ENCODE measurements at places on chromosomes 5 and 9.

- DNase-seq: peak; percentile 24
Observed at GRCh38 chr9:133119846-133120500, 1.1 kb downstream of the RALGDS start.

GRCh38 chr9:116767219-116767618 lies 80.1 kb downstream of the TRIM32 start:
- DNase-seq: peak; percentile 40

GRCh38 chr9:125646217-125646616 lies 60.8 kb downstream of the MAPKAP1 start:
- DNase-seq: no peak

- no peak for DNase-seq
Observed at GRCh38 chr5:67431191-67431590, 234.6 kb upstream of the CD180 start.

GRCh38 chr9:91489361-91489899 lies 65.8 kb upstream of the NFIL3 start:
- no peak for DNase-seq

GRCh38 chr9:137009938-137010732 lies 13.8 kb upstream of the CLIC3 start:
- no peak for DNase-seq

- DNase-seq: peak; percentile 20
Observed at GRCh38 chr5:6158974-6159831, 219.1 kb downstream of the MED10 start.

GRCh38 chr5:77218263-77218662 lies 7.8 kb downstream of the PDE8B start:
- DNase-seq: no peak

DNA sequence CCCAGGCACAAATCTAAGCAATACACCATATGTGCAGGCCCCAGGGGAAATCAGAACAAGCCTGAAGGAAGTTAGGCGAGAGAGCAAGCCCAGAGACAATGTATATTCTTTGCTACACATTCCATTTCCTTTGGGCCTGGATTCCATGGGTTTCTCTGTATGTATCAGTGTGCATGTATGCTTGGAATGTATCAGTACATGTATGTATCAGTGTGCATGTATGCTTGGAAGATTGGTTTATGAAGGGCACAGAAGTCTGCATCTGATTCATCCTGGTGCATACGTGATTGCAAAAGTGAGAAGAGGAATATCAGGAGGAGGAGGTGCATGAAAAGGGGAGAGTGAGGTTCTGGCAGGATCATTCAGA lies 232.6 kb upstream of the ANKRD55 start:
- no peak for DNase-seq

GRCh38 chr9:71743217-71743705 lies 25.1 kb downstream of the CEMIP2 start:
- no peak for DNase-seq

DNA sequence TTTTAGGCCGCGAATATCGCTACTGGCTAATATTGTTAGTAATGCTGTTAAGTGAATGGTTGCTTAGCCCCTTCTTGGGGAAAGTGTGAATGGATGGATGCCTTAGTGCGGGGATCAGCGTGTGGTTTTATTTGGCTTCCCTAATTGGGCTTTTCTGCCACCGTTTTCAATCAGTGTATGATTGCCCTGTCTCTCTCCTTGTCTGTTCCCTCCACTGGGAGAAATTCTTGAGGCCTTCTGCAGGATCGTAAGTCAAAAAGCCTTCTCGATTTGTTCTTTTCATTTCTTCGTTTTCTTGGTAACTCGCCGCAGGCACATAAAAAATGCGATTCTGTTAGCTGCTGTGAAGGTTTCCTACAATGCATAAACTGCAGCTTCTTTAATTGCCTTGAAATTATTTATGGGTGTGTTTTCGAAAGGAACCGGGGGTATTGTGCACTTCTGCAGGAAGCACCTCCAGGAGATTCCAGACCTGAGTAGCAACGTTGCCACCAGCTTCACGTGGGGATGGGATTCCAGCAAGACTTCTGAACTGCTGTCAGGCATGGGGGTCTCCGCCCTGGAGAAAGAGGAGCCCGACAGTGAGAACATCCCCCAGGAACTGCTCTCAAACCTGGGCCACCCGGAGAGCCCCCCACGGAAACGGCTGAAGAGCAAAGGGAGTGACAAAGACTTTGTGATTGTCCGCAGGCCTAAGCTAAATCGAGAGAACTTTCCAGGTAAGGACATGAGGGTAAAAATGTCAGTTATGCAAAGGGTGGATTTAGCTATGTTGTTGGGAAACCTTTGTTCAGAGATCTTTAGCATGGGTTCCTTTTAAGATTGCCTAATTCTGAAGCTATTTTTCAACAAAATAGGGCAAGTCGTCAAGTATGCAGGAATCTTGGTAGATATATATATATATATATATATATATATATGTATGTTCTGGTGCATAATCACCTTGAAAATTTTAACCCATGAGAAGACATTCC lies 700 bp downstream of the SKP2 start:
- no peak for DNase-seq

DNA sequence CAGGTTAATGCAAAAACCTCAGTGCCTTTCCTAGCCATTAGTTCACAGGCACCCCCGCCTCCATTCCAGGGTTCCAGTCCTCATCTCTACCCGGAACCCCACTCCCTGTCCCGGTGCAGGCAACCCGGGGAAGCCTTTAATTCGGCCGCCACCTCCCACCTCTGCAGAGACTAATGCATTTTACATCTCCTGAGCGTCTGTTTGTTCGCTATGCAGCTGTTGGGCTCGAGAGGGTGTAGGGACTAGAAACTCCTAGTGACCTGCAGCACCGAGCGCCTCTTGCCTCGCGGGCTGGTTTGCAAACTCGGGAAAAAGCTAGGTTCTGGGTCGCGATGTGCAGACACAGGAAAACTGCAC lies 3.6 kb downstream of the GDNF start:
- no peak for DNase-seq

DNA sequence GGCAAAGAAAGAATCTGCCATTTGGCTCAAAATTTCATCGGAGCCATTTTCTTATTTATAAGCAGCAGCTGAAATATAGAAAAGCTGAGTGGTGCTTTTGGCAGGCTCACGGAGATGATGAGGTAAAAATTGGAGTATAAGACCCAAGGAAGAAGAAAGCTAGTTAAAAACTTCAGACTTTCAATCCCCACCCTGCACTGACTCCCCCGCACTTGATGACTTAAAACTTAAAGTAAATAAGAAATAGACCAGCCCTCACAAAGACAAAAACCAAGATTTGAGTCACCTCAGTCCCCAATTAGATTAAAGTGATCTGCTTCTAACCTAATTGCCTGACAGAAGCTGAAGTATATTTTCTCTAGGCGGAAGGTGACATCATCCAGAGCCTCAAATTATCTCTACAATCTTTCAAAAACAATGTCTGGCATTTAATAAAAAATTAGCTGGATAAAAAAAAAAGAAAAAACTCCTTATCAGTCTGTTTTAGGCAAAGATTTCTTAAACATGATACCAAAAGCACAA lies 124.0 kb upstream of the PJA2 start:
- DNase-seq: no peak

- DNase-seq: no peak
Observed at GRCh38 chr5:134997015-134997414, 29.3 kb downstream of the CATSPER3 start.

DNA sequence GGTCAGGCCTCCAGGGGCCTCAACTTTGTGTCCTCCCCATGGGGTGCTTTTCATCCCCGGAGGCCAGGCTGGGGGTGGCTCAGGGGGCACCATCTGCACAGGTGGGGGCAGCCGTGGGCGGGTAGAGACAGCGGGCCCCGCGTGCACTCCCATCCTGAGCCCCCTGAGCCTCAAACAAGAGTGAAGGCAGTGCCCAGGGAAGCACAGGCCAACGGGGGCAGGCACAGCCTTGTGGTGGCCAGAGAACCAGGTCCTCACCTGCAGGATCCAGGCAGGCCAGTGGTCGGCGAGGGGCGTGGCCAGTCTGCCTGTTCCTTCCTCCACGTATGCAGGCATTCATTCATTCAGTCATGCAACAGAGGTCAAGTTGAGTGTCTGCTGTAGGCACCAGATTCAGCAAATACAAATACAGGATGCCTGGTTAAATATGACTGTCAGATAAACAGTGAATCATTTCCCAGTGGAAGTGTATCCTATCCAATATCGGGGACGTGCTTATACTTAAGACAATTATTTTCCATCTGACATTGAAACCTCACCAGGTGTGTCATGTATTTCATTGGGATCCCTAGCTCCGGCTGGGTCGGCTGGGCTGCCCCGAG lies 22.3 kb downstream of the KCNT1 start:
- no peak for DNase-seq

DNA sequence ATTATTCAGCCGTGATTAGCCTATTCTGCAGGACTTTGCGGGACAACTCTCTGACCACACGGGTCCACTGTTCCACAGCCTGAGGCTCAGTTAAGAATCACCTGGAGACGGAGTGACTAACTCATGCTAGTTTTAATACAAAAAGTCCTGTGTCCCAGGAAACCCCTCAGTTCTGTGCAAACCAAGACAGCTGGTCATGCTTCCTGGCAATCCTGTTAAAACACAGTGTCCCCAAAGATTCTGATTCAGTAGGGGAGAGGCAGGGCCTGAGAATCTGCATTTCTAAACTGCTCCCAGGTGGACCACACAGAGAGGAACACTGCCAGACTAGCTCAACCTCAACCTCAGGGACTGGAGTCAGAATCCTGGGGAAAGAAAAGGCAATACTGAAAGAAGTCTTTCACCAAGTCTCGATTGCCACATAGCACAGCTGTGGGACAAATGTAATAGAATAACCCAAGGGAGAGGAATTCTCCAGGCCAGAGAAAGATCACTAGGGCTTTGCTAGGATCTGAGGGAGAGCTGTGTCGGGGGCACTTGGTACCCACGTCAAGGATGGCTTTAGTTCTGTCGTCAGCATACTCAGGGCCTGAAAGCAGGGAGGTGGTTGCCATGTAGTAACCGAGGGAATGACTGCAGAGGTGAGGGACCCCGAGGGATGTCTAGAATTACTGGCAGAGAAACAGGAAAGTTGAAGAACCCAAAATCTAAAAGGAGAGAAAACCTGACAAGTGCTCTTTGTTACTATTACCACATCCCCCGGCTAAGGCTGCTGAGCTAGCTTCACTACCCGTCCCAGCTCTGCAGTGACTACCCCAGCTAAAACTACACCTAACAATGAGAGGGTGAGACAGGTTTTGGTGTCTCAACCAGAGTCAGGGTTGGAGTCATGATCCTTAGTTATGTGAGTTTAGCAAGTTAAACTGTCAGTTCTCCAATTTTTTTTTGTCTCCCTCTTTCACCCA lies 8.6 kb downstream of the SUSD1 start:
- DNase-seq: no peak

DNA sequence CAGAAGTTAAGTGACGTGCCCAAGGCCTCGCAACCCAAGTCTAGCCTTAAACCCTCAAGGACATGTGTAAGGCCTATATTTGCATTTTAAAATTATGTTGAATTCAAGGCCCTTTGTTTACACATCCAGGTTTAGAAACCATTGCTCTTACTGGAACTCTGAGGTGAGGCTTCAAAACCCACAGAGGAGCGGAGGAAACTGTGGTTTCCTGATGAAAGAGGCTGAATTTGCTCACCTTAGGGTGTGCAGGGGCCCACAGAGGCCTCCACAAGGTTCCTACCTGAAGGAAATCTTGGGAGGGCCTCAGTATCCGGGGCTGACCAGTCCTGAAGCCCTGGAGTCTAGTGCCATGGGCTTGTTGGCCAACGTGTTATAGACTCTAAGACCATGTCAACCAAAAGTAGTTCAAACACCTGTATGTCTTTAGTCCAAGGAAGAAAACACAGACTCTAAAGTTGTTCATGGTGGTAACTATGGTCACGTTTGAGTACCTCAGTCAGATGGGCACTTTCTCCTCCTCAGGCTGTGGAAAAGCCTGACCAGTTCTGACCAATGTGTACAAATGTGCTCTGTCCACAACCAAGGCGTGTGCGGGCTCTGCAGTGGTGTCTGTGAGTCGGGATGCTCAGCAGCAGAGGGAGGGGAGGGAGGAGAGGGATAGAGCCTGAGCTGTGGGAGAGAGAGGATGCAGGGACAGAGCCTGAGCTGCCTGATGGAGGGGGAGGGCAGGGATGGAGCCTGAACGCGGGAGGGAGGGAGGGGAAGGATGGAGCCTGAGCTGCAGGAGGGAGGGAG lies 124.6 kb upstream of the ERCC6L2 start:
- no peak for DNase-seq

- no peak for DNase-seq
Observed at GRCh38 chr5:99029172-99029571, 100.4 kb upstream of the CHD1 start.

- no peak for DNase-seq
Observed at GRCh38 chr9:114114364-114114763, 15.3 kb upstream of the KIF12 start.

- peak; percentile 28 for DNase-seq
Observed at GRCh38 chr5:173329491-173330337, 1.5 kb upstream of the STC2 start.

GRCh38 chr5:35884773-35885172 lies 28.1 kb downstream of the IL7R start:
- DNase-seq: no peak

DNA sequence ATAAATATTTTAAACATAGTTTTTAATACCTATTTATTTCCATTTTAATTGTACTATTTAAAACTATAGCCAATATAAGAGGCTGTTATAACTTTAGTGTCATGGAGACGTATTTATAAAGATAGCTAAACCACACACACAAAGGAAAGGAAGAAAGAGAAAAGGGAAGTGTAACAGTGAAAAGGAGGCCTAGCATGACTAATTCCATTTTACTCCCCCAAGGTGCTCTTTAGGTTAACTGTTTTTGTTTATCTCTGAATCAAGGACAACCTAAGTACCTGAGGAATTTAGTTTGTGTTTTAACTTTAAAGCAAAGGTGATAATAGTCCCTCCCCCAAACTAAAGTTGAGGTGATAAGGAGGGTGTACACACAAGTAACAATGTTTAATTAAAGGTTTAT lies 1188.9 kb upstream of the C9orf72 start:
- DNase-seq: no peak

DNA sequence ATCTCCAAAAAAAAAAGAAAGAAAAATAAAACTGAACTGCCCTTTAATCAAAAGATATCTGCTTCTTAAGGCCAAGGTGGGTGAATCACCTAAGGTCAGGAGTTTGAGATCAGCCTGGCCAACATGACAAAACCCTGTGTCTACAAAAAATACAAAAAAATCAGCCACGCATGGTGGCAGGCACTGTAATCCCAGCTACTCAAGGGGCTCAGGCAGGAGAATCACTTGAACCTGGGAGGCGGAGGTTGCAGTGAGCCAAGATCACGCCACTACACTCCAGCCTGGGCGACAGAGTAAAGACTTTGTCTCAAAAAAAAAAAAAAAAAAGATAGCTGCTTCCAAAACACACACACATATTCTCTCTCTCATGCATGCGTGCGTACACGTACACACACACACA lies 17.8 kb downstream of the SCAI start:
- DNase-seq: no peak

Data from NCI-H1105 (cell line).